ENCODE measurements at places on chromosomes 5 and 9. TPM values are rescaled to one million over a fixed set of nuclear protein-coding genes. Genes with fewer than 3 reads are reported as not detected.

- peak; percentile 35 for DNase-seq
These were observed 8.0 kb upstream of the FCN2 start for GRCh38 chr9:134872482-134873231.

- DNase-seq, result no peak
These were observed 144.6 kb downstream of the CCDC171 start for GRCh38 chr9:15697446-15697851.

GRCh38 chr5:94562327-94562971 is 56.0 kb downstream of the KIAA0825 start:
- DNase-seq, result no peak

Gene CTSV
- polyA plus RNA-seq, result not detected

Gene ERMP1
- 2.5 TPM for polyA plus RNA-seq

Gene PKN3
- 1.3 TPM for polyA plus RNA-seq

Gene SPINK1
- polyA plus RNA-seq, result 9.4 TPM

- no peak for DNase-seq
These were observed 301.3 kb upstream of the SMARCA2 start for GRCh38 chr9:1713841-1714240.
